ENCODE measurements at places on chromosomes 16 and 17.

DNA sequence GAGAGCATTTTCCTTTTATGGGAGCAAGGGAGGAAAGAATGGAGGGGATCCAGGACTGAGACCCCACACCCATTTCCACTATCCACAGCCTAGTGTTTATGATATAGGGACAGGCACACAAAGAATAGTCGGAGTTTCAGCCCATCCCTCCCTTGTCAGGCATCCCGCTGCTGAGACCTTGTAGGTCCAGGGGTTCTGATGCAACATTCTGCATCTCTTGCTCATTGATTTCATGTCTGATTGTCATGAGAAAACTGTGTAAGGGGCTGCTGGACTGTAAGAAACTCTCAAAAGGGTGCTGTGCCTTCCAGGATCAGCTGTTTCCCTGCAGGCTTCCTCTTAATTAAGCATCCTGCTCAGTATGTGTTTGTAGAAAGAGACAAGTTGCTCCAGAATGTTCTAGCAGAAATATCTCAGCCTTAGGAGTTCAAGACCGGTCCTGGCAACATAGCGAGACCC is 5.3 kb upstream of the POLR3E start:
- no peak for DNase-seq

- no peak for DNase-seq
Measured at GRCh38 chr17:27106982-27107360, 186.9 kb upstream of the WSB1 start.

DNA sequence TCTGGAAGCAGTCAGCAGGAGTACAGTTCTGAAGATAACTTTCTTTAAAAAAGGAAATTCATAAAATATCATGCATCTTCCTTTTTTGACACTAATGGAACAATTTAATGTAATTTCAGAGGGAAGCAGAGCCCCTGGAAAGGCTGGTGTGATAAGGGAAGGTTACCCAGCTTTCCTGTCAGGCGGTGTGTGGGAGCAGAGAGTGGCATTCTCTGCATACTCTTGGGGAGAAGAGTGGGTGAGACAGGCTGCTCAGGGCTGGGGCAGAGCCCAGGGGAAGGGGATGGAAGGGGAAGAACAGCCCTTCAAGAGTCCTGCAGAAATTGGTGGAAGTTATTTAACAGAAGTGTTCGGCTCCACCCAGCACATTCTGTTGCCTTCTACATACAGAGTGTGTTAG is 84.7 kb downstream of the PRKCB start:
- DNase-seq, result no peak

GRCh38 chr16:68091380-68092261 is 6.5 kb downstream of the NFATC3 start:
- DNase-seq, result peak; percentile 64

- peak; percentile 19 for DNase-seq
Measured at GRCh38 chr17:80706463-80706867, 161.8 kb downstream of the RPTOR start.

GRCh38 chr17:33667671-33668070 is 374.6 kb upstream of the ASIC2 start:
- no peak for DNase-seq

- no peak for DNase-seq
Measured at GRCh38 chr16:5034167-5034523, 410 bp upstream of the NAGPA start.

DNA sequence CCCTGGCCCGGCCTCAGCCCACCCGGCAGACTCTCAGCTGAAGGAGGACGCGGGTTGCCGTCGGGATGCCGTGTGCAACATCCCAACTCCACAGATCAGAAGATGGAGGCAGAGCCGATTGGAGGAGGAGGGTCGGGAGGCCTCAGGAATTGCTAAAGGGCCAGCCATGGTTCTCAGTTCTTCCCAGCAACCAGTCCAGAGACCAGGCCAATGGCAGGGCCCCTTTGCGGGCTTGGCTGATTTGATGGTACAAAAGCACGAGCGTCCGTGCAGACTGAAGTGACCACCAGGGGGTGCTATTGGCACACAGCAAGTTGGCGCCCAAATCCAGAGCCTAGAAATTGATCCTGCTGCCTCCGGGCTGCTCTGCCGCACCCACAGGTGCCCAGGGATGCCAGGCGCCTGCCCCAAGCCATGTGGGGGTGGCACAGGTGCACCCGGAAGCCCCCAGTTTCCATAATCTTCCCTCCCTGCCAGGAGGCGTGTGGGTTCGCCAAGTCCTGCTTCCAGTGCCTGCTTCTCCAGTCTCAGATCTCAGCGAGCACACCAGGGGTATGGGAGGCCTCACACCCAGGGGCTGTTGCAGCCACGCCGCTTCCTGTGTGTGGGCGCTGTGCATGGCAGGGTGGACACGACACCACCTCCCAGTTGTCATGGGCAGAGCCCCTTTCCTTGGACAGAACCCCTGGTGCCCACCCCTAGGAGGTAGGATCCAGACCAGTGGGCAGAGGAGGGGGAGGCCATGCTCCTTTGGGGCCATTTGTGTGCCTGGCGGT is 7.1 kb upstream of the TEX19 start:
- peak; percentile 92 for DNase-seq

Data from NCI-H2081 (cell line).